CD8-positive, alpha-beta T cell (primary cell): ENCODE measurements at places on chromosomes 1 and 21.

- DNase-seq, result no peak
Observed at GRCh38 chr1:87117761-87118368, 203.4 kb downstream of the HS2ST1 start.

- no peak for DNase-seq
Observed at GRCh38 chr21:31252611-31253010, 91.5 kb downstream of the TIAM1 start.

- DNase-seq, result no peak
Observed at GRCh38 chr1:24222008-24222605, 35.0 kb upstream of the IFNLR1 start.

GRCh38 chr1:89518221-89518631, 6.4 kb upstream of the LRRC8B start:
- DNase-seq, result no peak

GRCh38 chr1:13901039-13901438, 201.1 kb downstream of the PRDM2 start:
- DNase-seq, result no peak

DNA sequence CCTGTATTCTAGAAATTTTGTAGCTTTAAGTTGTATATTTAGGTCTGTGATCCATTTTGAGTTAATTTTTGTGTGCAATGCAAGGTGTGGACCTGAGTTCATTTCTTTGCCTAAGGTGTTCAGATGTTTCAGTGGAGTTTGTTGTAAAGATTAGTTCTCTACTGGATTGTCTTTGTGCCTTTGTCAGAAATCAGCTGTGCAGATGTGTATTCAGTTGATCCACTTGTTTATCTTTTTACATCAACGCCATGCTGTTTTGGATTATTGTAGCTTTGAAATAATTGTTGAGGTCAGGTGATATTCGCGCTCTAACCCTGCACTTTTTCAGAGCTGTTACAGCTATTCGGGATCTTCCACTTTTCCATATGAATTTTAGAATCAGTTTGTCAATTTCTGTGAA, 32.8 kb downstream of the SKI start:
- DNase-seq, result no peak

GRCh38 chr1:89453123-89453972, 71.3 kb upstream of the LRRC8B start:
- no peak for DNase-seq

DNA sequence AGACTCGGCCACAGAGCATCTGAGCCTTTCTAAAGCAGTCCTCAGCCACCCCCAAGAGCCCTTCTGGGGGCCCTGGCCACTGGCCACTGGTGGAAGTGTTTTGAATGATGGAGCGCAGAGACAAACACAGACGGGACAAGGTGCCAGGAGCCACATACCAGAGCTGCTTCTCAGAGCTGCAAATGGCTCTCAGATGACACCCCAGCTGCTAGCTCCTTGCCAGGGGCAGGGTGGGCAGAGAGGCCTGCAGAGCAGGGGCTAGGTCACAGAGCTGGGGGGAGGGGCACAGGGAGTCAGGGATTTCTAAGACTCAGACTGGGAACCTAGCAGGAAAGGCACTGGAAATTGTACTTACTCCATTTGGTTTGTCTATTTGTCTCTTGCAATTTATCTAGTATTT, 30.4 kb downstream of the KCNN3 start:
- no peak for DNase-seq

DNA sequence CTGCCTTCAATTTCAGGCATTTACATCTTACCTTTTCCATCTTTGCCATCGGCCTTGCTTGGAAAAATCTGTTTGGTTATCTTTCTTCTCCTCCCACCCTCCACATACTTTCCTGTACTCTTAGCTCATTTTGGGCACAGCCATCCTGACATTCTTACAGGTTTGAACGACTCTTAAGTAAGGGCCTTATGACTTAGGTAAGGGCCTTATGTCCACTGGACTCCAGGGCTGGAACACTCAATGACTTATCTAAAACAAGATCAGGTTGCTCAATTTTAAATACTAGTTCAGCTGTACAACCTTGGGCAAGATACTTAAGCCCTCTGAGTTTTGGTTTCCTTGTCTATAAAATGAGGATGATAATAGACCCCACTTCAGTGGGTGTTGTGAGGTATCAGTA, 40.9 kb downstream of the C1orf21 start:
- no peak for DNase-seq

GRCh38 chr1:53601031-53601745, 137.8 kb downstream of the GLIS1 start:
- DNase-seq, result no peak

DNA sequence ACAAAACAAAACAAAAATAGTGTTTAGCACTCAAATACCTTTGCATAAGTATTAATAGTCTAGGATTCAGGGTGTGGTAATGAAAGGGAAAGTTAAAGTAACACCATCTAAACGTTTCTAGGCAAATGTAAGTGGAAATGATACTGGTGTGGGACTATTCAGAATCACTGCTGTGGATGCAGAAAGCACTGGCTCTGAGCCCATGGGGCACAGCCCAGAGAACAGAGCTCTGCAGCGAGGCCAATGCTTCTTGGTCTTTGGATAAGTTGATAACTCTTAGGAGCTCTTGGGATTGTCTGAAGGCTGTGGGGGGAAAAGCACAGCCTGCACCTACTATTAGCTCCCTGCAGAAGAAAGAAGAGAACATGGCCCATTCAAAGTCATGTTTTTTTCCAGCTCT, 21.4 kb upstream of the DNM3 start:
- DNase-seq, result no peak

GRCh38 chr1:110040548-110040947, 6.1 kb downstream of the STRIP1 start:
- no peak for DNase-seq

GRCh38 chr1:205285381-205286101, 36.0 kb downstream of the NUAK2 start:
- peak; percentile 89 for DNase-seq

DNA sequence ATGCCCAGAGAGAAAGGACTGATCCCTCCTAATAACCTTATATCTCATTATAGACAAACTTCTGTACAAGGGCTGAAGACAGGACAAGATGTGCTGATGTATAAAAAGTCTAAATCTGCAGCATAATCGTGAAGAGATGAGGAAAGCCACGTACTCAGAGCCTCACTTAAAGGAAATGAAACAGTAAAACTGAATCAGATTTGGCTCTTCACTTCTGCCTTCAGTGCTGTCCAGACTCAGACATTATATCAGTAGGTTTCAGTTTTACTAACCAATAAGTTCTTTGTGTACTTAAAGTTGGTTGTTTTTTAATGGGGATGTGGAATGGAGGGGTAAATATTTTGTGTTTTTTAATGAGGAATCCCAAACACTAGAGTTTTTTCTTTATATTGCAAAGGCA, 45.3 kb upstream of the RGS1 start:
- no peak for DNase-seq

GRCh38 chr21:43320526-43320925, 106.4 kb downstream of the SIK1 start:
- DNase-seq, result no peak

GRCh38 chr1:207152792-207153468, 48.9 kb downstream of the C4BPA start:
- no peak for DNase-seq

GRCh38 chr21:28387220-28387619, 605.5 kb downstream of the LTN1 start:
- DNase-seq, result no peak

DNA sequence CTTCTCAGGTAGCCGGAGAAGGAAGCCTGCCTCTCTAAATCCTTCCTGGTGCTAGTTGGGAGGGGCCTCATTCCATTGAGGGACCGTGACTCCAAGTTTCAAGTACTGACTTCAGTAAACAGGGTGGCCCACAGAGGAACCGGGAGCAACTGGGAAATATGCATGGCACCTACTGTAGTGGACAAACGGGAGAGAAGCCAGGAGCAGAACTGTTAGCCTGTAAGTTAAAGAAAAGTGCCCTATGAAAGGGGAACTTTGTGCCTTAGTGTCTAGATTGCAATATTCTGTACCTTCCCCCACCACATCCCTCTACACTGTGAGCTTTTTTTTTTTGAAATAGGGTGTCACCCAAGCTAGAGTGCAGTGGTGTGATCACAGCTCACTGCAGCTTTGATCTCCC, 33.2 kb upstream of the KANK4 start:
- DNase-seq, result no peak

GRCh38 chr1:170664828-170665612, 1.1 kb downstream of the PRRX1 start:
- DNase-seq, result no peak

DNA sequence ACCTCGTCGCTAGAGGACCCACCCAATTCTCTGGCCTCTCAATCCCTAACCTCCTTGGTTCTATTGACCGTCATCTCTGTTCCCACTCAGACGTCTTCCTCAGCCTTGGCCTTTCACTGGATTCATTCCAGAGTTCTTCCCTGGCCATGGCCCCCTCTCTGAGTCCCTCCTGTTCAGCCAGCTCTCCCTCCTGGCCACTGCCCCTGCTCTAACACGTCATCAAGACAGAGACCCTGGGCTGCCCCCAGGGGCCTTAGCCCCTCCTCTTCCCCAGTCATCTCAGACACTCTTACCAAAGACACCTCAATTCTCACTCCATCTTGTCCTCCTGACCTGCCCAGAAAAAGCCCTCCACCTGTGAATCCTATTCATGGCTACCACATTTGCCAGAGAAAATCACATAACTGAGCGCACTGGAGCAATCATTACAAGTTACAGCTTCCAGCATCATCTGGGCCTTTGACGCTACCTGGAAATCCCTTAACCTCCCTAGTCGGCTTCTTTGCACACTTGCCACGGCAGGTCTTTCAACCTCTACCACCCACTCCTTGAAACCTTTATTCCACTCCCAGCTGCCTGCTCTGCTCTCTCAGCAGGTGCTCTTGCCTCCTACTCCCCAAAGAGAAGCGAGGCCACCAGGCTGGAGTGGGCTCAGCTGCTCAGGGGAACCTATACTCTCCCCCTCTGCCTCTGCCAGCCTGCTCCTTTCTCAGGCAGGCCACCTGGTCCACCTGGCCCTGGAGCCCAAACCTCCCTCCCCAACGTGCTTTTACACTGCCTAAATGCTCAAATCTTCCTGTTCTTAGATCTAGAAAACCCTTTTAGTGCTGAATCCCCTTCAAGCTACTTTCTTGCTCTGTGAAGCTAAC, 14.0 kb downstream of the DCST2 start:
- DNase-seq, result no peak

GRCh38 chr1:222995620-222996309, 147.3 kb downstream of the TLR5 start:
- DNase-seq, result no peak

DNA sequence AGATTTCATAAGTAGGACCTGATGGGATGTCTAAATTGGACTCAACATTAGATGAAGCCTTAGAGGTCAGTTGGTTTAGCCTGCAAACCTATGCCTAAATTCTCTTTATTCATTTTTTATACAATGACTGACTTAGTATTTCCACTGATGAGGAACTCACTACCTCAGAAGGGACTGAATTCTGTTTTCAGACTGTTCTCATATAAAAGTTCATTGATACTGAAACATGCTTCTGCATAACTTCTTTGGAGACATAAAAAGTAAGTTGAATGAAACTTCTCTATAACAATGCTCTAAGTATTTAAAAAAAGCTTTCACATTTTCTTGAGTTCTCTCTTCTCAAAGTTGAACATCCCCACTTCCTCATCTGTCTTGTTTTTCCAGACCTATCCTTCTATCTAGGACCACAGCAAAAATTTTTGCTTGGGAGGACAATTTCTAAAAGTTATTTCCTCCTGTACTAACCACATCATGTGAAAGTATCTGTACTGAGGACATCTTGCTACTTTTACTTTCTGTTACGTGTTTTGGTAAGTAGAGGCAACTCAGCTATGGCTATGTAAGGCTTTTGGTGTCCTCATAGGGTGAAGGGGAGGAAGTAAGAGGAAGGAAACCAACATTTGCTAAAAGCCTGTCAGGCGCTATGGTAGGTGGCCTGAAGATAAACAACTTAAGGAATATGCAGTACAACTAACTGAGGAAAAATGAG, 64.1 kb downstream of the USP24 start:
- no peak for DNase-seq

GRCh38 chr1:86741947-86742572, 37.7 kb downstream of the SH3GLB1 start:
- no peak for DNase-seq

DNA sequence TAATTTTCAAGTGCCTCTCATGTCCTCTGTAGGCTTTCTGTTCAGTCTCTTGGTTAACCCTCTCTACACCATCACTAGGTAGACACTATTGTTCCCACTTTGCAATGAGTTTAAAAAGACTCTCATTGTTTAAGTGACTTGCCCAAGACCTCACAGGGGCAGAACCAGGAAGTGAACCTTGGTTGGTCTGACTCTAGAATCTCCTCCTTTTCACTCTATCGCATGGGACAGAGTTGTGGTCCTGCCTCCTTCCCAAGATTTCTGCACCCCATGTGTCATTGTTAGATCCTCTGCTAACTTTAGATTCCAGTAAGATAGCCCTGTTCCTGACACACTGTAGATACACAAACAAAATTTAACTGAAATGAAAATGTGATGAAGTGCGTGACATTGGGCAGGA, 481.7 kb upstream of the USP24 start:
- DNase-seq, result no peak
